ENCODE measurements at places on chromosomes 7 and 10.

DNA sequence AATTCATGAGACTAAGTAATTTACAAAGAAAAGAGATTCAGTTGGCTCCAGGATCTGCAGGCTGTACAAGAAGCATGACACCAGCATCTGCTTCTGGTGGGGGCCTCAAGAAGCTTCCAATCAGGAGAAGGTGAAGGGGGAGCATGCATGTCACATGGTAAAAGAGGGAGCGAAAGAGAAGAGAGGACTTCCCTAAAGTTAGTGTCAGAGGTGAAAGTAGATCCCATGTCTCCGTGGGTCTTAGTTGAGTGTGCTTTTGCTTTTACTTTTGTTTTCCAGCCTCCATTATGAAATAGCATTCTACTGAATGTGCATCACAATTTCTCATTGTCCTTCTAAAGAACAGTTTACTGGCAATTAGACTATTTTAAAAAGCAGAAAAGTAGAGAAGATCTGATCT lies 213.6 kb upstream of the FZD1 start:
- DNase-seq: peak; percentile 12

DNA sequence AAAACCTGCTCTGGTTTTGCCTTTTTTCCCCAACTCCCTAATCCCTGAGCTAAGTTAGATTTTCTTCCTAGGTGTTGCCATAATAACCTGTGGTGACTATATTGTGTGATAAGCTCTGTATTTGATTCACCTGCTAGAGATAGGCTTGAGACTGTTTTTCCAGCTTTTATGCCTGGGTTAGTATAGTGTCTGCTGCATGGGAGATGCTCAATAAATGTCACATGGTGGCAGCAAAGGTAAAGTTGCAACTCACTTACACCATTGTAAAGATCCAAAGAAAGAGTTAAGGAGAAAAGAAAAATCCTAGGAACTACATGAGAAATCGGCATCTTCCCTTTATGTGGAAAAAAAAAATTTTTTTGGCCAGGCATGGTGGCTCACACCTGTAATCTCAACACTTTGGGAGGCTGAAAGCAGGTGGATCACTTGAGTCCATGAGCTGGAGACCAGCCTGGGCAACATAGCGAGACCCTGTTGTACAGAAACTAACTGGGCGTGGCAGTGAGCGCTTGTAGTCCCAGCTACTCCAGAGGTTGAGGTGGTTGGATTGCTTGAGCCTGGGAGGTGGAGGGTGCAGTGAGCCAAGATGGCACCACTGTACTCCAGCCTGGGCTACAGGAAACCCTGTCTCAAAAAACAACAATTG lies 3.7 kb downstream of the CCNJ start:
- no peak for DNase-seq

DNA sequence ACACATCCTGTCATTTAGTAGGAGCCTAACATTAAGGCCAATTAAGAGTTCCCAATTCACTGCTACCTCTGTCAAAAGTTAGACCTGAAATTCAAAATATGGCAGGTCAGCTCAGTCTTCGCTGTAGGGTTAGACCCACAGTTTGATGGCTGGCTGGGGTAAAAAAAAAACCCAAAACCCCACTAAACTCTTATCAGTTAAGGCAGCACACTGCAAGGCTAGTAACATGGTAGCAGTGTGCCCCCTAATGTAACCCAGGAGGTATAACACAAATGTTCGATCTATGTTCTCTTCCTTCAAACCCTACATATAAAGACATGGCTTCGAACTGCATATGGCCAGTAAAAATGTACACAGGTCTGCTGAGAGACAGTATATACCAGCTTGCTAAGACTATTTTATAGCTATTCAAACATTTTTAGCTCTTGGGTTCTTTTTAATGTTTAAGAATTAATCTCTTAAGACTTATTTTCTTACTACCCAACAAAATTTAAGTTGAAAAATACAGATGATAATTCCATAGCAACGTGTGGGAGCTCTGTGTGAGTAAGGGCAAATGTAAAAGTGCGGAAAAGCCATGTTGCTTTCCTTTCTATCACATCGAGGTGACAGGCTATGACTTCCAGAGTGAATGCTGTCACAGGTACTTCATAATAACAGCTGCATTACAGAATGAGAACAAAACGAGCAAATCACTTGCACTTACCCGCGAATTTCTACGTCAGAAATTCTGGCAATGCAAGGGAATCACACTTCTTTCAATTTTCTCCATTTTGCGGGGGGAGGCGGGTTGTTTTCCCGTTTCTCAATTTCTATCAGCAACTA lies 168.4 kb upstream of the IMMP2L start:
- DNase-seq: peak; percentile 50

DNA sequence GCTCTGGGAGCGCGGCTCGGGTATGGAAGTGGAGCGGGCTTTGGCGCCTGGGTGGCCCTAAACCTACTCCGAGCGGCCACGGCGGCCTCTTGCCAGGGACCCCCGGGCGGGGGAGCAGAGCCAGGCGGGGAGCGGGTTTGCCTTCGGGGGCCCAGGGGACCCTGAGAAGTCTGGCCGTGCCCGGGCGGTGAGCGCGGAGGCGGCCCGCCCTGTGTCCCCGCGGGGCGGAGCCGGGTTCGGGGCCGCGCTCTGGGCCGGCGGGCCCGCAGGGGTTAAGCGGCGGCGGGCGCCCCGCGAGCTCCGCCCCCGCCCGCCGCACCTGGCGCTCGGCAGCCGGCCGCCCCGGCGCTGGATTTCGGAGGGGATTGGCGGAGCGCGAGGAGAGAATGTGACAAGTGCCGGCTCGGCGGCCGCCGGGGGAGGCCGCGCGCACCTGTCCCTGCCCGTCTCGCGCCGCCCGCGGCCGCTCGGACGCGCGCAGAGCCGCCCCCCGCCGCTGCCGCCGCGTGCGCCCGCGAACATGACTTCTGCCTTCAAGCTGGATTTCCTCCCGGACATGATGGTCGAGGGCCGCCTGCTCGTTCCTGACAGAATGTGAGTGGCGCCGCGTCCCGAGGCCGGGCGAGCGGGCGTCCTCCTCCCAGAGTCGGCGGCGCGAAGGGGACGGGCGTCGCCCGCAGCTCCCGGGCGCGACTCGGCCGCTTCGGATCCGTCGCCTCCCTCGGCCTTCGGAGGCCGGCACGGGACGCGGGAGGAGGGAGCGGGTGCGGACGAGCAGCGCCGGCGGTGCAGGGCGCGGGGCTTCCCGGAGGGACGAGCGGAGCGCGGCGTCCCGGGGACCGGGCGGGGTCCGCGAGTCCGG lies at the start of gene CELF2:
Gene CELF2 (plus strand): TSS at position 303 of the 862 bp plus-strand sequence. CDS start 218 bp downstream, at position 521.
- peak; percentile 10 for DNase-seq

DNA sequence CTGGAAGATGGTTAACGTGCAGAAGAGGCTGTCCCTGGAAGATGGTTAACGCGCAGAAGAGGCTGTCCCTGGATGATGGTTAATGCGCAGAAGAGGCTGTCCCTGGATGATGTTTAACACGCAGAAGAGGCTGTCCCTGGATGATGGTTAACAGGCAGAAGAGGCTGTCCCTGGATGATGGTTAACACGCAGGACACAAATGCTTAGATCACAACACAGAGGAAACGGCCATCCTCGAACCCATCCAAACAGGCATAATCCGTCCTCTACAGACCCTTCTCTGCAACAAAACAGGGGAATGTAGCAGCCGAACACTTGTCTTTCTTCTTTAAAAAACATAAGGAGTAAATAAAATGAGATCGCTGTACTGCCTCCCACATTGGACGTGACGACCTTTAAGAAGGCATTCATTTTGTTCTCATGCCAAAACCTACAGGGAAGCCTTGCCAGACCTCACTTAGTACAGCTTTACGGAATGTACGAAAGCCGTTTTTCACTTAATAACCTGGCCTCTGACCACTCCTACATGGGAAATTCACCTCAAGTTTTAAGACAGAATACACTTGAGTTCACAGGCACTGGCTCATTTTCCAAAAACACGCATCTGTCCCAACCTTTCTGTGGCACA lies 245.2 kb downstream of the ZMYND11 start:
- DNase-seq: peak; percentile 38

- DNase-seq: no peak
Observed at GRCh38 chr10:75402486-75403143, 1.1 kb upstream of the ZNF503 start.

DNA sequence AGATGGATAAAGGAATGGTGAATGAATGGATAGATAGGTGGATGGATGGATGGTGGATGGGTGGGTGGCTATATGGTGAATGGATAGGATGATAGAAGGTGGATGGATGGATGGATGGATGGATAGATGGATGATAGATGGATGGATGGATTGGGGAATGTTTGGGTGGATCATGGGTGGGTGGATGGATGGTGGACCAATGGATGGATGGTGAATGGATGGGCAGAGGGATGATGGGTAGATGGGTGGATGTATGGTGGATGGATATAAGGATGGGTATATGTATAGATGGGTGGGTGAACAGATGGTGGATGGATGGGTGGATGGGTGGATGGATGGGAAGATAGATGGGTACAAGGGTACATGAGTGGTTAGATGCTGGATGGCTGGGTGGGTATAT lies 322.4 kb downstream of the ADARB2 start:
- DNase-seq: no peak

DNA sequence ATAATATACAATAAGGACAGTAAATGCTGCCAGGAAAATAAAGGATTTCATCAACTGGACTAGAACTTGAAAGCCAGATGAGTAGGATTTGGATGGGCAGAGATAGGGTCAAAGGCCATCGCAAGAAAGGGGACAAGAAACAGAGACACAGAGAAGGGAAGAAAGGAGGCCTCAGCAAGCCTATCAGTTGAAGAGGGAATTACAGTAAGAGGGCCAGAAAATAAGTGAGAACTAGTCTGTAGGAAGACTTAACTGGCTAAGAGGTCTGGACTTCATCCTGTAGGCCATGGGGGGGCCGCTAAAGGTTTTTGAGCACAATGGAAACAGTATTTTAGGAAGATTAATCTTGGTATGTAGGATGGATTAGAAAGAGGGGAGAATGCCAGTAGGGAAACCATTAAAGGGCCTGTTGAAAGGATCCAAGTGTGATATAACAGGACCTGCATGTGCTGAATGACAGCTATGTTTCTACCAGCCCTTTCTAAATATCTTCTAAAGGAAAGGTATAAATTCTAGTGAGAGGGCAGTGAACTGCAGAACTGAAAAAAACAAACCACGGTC lies 174.4 kb downstream of the CHCHD3 start:
- DNase-seq: no peak

DNA sequence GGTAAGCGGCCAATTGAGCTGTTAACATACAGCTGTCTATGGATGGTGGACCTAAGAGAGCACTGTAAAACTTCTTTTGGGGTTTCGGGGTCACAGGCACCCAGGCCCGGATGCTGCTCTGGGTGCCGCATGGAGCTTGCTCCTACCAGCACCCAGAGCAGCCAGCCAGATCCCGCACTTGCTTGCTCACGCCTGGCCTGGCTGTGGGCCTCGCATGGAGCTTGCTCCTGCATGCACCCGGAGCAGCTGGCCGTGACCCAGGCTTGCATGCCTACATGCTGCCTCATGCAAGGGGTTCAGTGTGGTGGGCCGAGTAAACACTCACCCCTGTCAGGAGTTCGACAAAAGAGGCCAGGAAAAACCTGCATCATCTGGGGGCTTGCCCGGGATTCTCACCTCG lies 896.9 kb downstream of the SORCS1 start:
- peak; percentile 9 for DNase-seq

GRCh38 chr10:16612115-16612980 lies 90.7 kb upstream of the C1QL3 start:
- DNase-seq: peak; percentile 58

- no peak for DNase-seq
Observed at GRCh38 chr10:83410570-83410969, 728.7 kb upstream of the GHITM start.

- peak; percentile 95 for DNase-seq
Observed at GRCh38 chr7:16657656-16658279, 11.8 kb downstream of the BZW2 start.

- no peak for DNase-seq
Observed at GRCh38 chr7:127793582-127793981, 141.6 kb downstream of the SND1 start.

- peak; percentile 70 for DNase-seq
Observed at GRCh38 chr10:4767033-4767814, 58.8 kb upstream of the AKR1E2 start.

DNA sequence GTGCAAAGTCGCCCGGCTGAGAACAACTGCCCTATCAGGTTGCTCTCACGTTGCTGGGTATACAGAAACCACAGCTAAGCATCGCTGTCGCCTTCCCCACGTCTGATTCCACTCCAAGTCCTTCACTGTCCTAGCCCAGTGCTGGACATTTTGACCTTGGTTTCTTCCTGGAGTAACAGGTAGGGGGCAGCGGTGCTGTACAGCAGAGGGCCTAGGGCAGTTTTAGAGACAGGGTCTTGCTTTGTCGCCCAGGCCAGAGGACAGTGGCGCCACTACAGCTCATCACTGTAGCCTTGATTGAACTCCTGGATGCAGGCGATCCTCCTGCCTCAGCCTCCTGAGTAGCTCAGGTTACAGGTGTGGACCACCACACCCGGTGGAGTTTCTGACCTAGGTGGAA lies 2.6 kb downstream of the CLDN15 start:
- DNase-seq: no peak

DNA sequence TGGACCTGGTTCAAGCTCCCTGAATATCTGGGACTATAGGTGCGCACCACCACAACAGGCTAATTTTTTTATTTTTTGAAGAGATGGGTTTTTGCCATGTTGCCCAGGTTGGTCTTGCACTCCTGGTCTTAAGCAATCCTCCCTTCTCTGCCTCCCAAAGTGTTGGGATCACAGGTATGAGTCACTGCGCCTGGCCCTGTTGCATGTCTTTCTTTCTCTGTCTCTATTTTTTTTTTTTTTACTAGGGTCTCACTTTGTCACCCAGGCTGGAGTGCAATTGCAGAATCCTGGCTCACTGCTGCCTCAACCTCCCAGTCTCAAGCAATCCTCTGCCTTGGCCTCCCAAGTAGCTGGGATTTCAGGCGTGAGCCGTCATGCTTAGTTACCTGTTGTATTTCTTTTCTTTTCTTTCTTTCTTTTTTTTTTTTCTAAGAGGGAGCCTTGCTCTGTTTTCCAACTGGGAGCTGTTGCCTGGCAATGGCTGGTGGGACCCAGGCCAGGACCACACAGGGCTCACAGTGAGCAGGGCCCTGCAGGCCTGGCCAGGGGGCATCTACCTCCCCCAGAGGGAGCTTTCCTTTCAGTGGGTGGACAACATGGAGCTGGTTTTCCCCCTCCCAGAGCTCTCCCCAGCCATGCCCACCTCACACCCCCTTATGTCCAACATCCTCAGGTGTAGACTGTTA lies 6.0 kb downstream of the MYL7 start:
- no peak for DNase-seq

- DNase-seq: no peak
Observed at GRCh38 chr10:124587811-124588211, 126.2 kb downstream of the LHPP start.

DNA sequence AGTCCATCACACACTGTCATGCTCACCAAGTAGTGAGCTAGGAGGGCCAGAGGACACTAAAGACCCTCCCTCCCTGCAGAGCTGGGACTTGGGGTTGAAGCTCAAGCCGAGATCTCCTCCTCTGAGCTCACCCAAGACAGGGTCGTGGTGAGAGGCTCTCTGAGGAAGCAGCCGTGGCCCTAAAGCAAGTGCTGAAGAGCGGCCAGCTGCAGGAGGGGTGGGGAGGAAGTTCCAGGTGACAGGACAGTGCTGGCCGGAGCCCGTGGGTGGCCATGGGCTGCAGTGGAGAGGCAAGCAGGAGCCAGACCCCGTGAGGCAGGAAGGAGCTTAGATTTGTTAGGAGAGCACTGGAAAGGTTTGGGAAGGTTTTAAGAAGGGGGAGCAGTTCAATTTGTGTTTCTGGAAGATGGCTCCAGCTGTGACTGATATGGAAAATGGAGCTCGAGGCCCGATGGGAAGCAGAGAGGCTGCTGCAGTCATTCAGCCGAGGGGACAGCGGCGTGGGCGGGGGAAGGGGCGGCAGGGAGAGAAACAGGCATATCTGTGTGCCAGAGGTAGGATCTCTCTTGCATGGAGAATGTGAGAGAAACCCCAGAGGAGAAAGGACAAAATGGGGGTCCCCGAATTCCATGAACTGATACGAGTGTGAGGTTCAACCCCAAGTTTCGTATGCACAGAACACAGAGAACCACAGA lies 26.9 kb upstream of the DNAAF5 start:
- no peak for DNase-seq
